Activated CD4-positive, alpha-beta T cell treated with anti-CD3 and anti-CD28 coated beads, Interleukin-2, amount 50 U/mL, for 24 hours (primary cell): ENCODE measurements at places on chromosomes 11 and 22.

- no peak for DNase-seq
Observed at GRCh38 chr11:78886616-78887015, 312.0 kb upstream of the NARS2 start.

DNA sequence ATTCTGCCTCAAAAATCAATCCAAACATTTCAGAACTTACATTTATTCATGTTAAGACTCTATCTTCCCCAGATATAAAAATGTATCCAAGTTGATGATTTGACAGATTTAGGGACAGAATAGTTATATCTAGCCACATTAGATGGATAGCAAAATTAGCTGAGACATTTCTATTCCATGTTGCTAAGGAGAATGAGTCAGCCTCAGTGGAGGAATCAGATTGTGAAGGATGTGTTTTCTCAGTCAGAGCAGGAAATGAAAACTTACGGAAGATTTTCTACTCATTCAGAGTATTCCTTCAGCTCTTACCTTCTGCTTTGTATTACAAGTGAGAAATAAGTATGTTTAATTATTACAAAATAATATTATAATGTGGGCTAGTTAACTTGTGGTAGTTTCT lies 556.3 kb upstream of the ANO3 start:
- no peak for DNase-seq

DNA sequence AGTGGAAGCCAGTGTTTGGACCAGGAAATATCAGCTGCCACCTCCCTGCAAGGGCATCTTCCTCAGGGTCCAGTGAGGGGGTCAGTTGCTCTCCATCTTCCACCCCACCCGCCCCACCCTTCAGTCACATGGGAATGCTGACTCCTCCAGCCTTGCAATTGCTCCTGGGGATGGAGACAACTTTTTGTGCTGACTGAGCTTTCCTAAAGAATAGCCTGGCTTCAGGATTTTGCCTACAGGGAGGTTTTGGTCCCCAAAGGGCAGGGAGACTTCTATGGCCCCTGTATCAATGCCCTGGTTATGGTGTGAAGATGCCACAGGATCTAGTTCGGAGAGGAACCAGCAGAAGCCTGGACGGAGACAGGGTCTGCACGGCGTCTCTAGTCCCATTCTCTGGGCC lies 124.0 kb upstream of the LMO1 start:
- DNase-seq, result no peak

DNA sequence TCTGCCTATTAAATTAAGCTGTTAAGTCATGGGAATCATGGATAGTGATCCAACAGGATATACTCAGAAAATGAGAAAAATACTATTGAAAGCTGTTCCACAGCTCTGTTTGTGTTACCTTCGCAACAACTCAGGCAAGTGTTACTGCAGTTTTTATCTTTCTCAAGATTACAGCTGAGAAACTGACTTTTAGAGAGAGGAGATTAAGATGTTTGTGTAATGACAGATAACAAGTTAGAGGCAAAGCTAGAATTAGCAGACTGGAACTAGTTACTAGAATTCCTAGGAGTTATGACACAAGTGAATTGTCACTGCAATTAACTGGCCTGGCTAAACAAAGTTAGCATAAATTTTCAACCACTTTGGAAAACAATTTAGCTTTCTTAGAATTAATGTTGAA lies 1.6 kb downstream of the SLN start:
- no peak for DNase-seq

- peak; percentile 23 for DNase-seq
Observed at GRCh38 chr22:46612904-46613605, 7.1 kb upstream of the GRAMD4 start.
